ENCODE measurements at places on chromosomes 12 and 14. TPM values are rescaled to one million over a fixed set of nuclear protein-coding genes. Genes with fewer than 3 reads are reported as not detected.

Gene ADAM20
- 0.06 TPM for polyA plus RNA-seq

Gene KCNA5
- polyA plus RNA-seq, result 1.7 TPM

Gene BATF
- polyA plus RNA-seq, result 0.71 TPM

- no peak for DNase-seq
Observed at GRCh38 chr12:63845726-63846125, 1.2 kb downstream of the SRGAP1 start.

DNA sequence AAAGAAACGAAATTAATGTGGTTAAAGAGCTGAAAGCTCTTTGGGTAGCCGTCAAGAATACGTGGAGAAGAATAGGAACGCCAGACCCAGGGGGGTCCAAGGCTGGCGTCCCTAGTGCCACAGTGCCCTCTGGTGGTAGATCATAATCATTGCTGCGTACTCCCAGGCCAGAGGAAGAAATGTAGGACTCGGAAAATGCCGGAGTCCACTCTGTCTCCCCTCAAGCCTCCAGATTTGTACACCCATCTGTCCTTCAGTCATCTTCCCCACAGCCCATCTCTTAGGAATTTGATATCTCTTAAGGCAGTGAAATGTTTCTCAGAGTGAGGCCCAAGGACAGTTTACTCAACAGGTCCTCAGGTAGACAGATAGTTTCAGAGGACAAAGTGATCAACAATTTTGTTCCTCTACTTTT, 25.4 kb upstream of the PLEKHG6 start:
- DNase-seq, result peak; percentile 68

DNA sequence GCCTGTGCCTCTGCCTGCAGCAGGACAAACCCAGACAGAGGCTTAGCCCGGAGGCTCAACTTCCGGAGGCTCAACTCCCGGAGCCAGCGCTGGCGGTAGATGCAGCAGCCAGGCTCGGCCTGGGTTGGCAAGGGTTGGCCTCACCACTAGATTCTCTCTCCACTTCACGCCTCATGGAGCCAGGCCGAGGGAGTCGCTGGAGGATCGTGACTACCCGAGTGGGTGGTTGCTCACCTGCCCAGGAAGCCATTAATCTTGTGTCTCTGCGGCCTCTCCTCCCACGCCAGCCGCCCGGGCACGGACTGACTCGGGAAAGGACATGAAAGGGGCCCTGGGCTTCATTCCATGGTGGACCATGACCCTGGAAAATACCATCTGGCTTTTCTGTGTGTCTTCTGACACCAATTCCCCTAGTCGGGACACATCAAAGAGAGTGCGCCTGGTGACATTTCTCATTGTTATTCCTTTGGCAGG, 20.8 kb downstream of the ESRRB start:
- peak; percentile 90 for DNase-seq

Gene RAD51AP1
- 27.9 TPM for polyA plus RNA-seq

GRCh38 chr14:64812412-64812811, 67.3 kb downstream of the SPTB start:
- DNase-seq, result no peak

DNA sequence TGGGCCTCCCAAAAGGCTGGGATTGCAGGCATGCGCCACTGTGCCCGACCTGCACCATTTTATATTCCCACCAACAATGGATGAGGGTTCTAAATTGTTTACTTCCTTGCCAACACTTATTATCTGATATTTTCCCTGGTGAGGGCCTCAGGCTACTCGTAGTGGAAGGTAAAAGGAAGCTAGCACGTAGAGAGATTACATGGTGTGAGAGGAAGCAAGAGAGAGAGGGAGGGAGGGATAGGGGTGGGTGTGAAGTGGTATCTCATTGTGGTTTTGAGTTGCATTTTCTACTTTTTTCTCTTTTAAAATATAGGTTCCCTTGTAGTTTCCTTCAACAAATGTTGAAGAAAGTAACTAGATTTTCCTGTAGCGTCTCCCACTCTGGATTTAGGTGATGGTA, 30.9 kb downstream of the MYO1H start:
- no peak for DNase-seq

Gene DHRS2
- polyA plus RNA-seq, result 67.2 TPM

- no peak for DNase-seq
Observed at GRCh38 chr14:32383364-32384009, 54.4 kb downstream of the AKAP6 start.

- DNase-seq, result no peak
Observed at GRCh38 chr14:52834440-52834842, 43.0 kb upstream of the GNPNAT1 start.

Gene SOAT2
- polyA plus RNA-seq, result 3.0 TPM

DNA sequence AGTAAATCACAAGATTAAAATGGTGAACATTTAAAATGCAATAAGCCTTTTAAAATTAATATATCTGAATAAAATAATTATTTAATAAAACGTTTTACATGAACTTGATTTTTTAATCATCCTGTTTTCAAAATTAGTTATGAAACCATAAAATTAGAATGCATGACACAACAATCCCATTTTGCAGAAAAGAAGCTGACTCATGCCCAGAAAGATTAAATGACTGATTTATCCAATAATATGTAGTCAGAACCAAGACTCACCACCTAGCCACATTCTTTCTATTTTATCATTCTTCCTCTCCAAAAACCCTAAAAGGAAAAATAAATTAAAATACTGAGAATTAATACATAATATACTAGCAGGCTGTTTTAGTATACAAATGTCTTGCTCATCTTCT, 83.0 kb upstream of the LGR5 start:
- no peak for DNase-seq

Gene BEST3
- polyA plus RNA-seq, result 0.55 TPM

- DNase-seq, result no peak
Observed at GRCh38 chr12:3973973-3974644, 100.9 kb upstream of the PARP11 start.

DNA sequence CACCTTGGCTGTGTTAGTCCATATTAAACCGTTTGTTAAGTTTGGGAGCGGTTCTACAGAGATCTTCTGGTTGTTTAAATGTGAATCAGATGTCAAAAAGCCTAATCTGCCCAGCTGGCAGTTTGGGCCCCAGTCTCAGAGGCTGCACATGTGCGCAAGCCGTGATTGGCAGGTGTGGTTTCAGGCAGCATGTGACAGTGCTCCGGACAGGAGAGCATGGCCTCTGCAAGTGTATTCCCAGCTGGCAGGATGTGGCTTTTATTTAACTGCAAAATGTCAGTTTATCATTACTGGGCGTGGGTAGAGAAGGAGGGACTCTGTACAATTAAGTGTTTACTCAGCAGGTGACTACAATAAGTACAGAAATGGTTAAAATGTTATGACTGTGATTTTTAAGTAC, 77.5 kb downstream of the PELI2 start:
- DNase-seq, result no peak

- DNase-seq, result peak; percentile 91
Observed at GRCh38 chr12:123364532-123365024, at the start of gene SBNO1. Gene SBNO1 (minus strand): TSS chr12:123364847. CDS start chr12:123350441, 14,406 bp downstream.

DNA sequence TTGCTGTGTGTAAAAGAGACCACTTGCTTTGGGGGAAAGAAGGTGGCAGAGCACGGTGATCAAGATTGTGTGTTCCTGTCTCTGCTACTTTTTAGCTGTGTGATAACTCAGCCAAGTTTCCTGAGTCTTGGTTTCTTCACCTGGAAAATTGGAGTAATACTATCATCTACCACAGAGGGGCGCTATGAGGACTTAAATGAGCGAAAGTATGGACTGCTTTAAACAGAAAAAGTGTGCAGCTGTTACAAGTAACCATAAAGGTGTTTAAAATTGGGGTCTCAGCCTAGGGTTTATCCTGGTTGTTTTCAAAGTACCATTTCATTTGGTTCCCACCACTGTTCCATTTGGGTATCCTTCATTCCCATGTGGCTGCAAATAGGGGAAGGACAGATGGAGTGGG, 65.9 kb upstream of the WSCD2 start:
- no peak for DNase-seq

GRCh38 chr14:73739174-73739898, 25.2 kb upstream of the PNMA1 start:
- no peak for DNase-seq

DNA sequence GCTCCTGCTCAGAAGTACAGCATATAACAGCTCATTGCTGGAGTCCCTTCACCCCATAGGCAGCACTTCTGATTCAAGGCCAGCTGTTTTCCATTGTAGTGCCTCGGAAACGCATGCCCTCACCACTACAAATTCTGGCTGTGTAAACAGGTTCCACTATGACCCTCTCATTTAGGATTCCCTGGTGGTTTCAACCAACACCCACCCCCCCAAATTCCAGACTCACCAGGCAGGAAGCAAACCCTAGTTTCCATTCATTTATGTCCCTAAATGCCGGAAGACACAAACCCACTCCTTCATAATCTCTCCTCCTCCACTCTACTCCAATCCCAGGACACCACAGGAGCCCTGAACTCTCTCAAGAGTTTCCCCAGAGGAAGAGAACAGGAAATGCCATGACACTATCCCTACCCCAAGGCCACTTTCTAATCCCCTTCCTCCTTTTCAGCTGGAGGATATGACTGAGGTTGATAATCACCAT, 75.9 kb upstream of the TMPO start:
- no peak for DNase-seq

- no peak for DNase-seq
Observed at GRCh38 chr12:5014269-5014668, 29.4 kb upstream of the KCNA5 start.

Gene SCN8A
- 1.6 TPM for polyA plus RNA-seq

All from renal pelvis (tissue), 12 donors.